Stimulated activated CD8-positive, alpha-beta memory T cell treated with anti-CD3 and anti-CD28 coated beads, Interleukin-15, amount 100 ng/mL, for 24 hours (primary cell): ENCODE measurements at places on chromosomes 6 and 20.

GRCh38 chr6:148054219-148054618 is 288.4 kb upstream of the SASH1 start:
- no peak for DNase-seq

DNA sequence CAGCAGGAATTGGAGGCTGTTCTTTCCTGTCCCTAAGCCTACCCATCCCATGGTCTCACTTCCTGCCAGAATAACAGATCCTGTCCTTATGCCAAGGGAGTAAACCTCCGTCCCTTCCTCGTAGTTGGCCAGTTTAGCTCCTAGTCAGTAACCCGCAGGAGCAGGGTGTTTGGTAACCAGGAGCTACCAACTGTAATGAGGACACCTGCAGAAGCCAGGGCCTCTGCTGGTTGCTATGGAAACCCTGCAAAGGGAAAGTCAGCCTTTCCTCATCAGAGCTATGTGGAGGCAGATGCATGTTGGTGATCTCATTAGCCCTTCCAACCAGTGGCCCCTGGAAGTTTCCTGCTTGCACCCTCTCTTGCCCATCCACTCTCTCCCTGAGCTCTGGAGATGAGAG is 368.2 kb upstream of the SULF2 start:
- no peak for DNase-seq

DNA sequence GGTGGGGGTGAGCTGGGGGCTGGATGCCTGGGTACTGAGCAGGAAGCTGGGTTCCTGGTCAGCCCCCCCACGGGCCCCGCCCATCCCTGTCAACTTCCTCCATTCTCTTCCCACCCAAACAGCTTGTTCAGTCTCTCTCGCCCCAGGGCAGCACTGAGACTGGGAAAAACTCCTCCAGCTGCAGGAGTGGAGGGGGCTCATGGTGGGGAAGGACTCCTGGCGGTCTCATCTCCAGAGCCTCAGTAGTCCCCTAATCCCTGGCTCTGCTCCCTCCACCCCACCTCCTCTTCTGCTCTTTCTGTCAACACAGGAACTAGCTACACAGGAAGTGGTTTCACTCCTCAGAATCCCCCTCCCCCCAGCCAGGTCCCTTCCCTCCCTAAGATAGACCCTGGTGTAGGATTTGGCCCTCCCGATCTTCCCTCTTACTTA is at the start of gene GPSM3:
Gene GPSM3 (minus strand): TSS at position 36 of the 432 bp plus-strand sequence. CDS start 130 bp downstream, outside the sequence.
- DNase-seq = no peak

- no peak for DNase-seq
Measured at GRCh38 chr6:4401408-4402368, 266.3 kb upstream of the ECI2 start.

- no peak for DNase-seq
Measured at GRCh38 chr6:123039431-123039830, 43.4 kb downstream of the CLVS2 start.

GRCh38 chr20:32433311-32434021 is 75.3 kb downstream of the ASXL1 start:
- DNase-seq = no peak

DNA sequence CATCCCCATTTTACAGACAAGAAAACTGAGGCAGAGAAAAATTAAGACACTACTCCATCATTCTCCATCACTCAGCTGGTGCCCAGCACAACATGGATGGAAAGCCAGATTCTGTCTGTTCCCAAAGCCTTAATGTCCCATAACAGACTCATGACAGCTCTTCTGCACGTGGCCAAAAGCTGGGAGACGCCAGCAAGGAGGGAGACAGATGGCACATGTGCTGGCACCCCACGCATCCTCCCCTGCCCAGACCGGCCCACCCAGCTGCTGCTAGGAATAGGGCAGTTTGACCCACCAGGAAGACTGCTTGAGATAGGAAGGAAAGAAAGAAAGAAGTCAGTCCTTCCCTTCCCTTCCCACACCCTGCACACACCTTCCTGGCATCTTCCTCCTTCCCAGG is 96.3 kb downstream of the PREX1 start:
- no peak for DNase-seq

GRCh38 chr6:22099923-22100322 is 196.9 kb downstream of the PRL start:
- DNase-seq = no peak

GRCh38 chr6:135673501-135674309 is 176.2 kb upstream of the AHI1 start:
- no peak for DNase-seq

DNA sequence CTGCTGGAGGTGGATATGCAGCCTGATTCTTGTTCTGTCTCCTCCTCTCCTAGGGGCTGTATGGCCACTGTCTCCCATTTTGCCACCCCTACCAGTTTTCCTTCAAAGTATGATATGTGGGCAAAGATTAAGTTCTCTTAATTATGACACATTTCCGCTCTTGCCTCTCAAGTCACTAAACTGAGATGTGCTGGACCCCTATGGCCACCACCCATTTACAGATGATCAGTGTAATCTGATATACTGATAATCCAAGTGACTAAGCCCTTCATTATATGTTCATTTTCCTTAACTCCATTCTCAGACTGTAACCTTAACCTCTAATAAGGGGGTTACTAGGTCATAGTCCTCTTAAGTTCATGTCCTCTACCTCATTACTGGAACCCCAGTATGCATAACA is 711 bp upstream of the C20orf141 start:
- DNase-seq = no peak

GRCh38 chr20:21137078-21137477 is 11.2 kb downstream of the KIZ start:
- no peak for DNase-seq

DNA sequence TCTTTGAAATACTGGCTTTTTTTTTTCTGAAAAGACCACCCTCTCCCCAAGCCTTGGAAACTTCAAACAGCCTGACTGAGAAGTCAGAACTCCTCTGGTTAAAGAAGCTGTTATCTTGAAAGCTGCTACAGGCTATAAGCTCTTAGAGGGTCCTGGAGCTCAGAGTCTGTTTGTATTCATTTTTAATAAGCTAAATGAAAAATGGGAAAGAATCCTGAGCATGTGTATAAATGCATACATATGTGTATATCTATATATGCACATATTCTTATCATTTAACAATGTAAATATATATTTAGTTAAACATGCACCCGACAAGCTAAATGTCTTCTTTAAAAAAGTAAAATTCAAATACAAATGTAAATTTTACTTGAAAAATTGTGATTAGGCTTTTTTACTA is 494.9 kb upstream of the POU3F2 start:
- DNase-seq = no peak

DNA sequence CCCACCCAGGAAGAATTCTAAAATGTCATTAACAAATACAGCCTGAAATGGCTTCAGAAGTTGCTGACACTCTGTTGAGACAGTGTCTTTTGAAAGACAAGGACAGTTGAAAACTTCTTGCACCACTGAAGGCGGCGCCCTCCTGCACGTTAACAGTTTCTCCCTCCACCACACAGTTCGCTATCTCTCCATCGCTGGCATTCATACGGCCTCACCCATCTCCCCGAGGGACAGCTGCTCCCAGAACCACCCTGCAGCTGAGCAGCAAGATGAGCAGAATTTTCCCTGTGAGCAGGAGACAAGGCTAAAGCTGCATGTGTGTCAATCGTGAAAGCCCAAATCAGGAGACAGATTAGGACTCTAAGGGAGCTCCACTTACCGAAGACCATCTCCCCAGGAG is 113.3 kb downstream of the LY86 start:
- no peak for DNase-seq

GRCh38 chr20:63106765-63107448 is 100.1 kb upstream of the BHLHE23 start:
- DNase-seq = no peak

GRCh38 chr6:100472674-100473073 is 8.0 kb upstream of the SIM1 start:
- no peak for DNase-seq

DNA sequence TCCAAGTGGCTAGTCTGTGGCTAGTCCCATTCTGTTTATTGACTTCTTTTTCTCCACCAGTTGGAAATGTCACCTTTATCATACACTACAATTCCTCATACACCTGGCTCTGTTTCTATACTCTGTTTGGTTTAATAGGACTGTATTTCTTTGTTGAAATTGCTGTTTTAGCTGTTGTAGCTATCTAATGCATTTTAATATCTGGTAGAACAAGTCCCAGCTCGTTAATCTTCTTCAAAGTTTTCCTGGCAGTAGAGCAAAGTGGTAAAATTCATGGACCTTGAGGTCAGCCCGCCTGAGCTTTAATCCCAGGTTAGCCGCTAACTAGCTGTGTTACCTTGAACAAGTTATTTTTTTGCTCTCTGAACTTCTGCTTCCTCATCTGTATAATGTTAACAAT is 9.9 kb upstream of the ASXL1 start:
- DNase-seq = no peak

DNA sequence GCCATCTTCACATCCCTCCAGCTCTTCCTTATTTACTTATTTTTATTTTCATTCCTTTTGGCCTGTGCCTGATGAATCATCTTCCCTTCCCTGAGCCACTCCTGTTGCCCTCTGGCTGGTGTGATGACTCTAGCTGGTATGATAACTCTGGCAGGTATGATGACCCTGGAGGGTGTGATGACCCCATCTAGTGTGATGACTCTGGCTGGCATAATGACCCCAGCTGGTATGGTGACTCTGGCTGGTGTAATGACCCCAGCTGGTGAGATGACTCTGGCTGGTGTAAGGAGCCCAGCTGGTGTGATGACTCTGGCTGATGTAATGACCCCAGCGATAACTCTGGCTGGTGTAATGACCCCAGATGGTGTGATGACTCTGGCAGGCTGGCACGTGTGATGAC is 426.8 kb downstream of the QKI start:
- no peak for DNase-seq
